ENCODE measurements at places on chromosomes 11 and 22. TPM values are rescaled to one million over a fixed set of nuclear protein-coding genes. Genes with fewer than 3 reads are reported as not detected.

The FLRT1 gene
- total RNA-seq, result not detected

DNA sequence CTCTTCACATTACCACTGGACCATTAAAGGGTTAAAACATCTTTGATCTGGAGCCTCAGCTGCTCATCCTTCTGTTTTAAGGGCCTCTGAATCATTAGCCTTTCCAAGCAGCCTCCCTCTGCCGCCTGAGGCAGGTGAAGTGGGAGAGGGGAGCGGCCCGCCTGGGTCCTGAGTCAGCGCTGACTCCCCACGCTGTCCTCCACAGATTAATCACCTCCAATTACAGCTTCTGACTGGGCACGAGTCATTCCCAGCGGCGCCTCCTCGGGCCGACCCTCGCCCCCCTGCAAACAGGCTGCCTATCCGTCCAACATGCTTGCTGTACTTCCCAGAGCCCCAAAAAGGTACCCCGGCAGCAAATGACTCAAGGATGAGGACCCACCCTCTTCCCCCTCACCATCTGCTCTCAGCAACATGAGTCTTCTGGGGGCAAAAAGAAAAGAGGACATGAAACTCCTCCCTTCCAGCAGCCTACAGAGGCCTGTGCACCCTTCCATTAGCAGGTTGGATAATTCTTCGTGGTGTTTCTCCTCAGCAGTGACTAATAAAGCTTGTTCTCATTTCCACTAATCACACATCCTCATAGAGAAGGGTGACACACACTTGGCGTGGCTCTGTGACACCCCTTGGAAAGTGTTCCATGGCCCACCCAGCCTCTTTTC is 44.3 kb upstream of the JAM3 start:
- no peak for DNase-seq

The ABCC8 gene
- total RNA-seq, result not detected

DNA sequence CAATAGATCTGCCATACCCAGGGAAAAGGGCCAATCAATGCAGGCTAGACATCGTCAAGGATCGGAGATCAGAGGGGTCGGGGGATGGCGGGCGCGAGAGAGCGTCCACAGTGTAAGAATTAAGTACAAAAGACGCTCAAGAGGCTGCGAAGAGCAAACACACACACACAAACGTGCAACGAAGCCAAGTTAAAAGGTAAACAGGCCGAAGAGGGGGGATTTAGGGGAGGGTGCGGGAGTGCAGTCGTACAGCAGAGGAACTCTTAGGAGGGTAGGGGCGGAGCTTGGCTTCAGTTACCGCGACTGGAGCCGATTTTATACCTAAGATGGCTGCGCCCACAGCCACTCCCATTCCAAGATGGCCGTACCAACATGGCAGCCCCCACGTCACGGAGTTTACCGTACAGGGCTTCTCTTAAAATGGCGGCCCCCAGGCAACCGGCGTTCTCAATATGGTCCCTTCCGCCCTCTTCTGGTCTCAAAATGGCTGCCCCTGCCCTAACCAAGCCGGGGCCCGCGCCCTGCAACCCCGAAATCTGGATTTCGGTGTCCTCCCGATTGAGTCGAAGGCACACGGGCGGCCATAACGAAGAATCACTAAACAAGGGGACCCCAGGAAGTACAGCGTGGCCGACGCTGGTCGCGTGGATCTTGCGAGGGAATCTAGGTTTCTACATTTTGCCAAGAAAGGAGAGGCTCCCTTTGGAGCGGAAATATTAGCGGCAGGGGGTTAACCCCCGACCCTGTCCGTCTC is 1.9 kb downstream of the GNG3 start:
- peak; percentile 99 for DNase-seq

The PRR33 gene
- total RNA-seq, result not detected

DNA sequence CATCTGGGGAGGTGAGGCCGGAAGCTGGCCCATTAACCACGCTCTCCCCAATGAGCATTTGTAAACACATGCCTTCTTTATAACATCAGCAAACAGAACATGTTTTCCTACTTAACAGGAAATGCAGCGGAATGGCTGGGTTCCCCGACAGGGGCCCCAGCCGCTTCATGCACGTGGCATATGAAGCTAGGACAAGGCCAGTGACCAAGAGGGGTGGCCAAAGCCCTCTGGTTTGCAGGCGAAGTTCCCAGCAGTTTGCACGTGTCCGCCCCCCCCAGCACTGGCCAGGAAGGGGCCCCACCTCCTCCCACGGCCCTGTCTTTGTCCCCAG is 38.7 kb upstream of the LINC01488 start:
- DNase-seq, result no peak

The CDC42BPG gene
- total RNA-seq, result 7.9 TPM

The YAP1 gene
- total RNA-seq, result not detected

- no peak for DNase-seq
Measured at GRCh38 chr11:13249992-13250391, 27.6 kb upstream of the BMAL1 start.

GRCh38 chr11:32982626-32983025 is 33.1 kb upstream of the DEPDC7 start:
- no peak for DNase-seq

- no peak for DNase-seq
Measured at GRCh38 chr22:32536352-32536751, 61.7 kb downstream of the FBXO7 start.

DNA sequence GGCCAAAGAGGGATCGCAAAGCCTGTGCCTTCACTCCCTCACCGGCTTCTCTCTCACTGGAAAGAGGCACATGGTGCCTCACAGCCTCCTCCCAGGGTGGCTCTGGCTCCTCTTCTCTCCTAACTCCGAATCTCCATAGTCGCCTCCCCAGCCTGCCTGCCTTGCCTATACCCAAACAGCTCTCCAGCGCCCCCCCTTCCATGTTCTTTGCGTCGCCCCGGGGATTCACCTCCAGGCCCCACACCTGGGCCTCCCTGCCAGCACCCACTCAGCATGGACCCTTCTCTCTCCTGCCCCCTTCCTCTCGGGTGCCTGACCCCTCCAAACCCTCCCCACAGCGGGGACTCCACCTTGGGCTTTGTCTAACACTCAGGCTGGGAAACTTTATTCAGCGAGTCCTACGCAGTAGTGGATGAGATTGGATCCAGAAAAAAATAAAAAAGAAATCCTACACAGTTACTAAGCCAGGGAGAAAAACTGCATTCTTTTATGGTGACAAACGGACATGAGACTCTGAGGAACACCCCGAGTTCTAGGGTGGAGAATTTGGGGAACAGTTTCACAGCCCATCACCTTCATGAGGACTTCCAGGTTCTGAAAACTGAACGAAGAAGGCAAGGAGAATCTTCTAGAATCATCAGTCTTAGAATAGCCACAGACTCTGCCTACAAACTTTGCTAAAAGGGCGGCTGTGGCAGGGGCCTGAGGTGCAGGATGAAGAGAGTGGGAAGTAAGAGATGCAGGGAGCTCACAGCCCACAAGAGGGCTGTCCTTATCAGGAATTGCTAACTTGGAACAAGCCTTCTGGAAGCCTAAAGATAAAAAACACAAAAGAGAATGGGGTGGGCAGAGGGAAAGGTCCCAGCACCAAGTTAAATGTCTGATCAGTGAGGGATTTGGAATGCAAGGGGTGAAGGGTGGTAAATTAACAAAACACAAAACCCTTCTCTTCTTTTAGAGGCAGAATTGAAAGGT is 5.3 kb downstream of the PPM1F start:
- DNase-seq, result no peak

The PNPLA5 gene
- total RNA-seq, result not detected
